ENCODE measurements at places on chromosomes 13 and 19.
A peak's percentile ranks its signal among the peaks of the same experiment; 100 is the strongest.

GRCh38 chr19:55369653-55370304 lies 484 bp downstream of the IL11 start:
- no peak for DNase-seq

DNA sequence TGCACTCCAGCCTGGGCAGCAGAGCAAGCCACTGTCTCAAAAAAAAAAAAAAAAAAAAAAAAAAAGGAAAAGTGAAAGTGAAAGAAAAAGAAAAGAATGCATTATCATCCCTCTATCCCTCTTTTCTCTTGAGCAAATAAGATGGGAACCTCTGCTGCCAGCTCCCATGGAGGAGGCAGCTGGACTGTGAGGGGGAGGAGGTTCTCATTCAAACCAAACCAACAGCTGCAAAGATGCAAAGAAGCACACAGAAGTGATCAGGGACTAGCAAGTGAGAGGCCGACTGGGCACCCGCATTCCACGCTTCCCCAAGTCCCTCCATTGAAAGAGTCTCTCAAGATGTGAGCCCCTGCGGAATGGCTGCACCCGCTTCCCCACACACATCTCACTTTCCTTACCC lies 63.5 kb downstream of the TSHZ3 start:
- DNase-seq: no peak

DNA sequence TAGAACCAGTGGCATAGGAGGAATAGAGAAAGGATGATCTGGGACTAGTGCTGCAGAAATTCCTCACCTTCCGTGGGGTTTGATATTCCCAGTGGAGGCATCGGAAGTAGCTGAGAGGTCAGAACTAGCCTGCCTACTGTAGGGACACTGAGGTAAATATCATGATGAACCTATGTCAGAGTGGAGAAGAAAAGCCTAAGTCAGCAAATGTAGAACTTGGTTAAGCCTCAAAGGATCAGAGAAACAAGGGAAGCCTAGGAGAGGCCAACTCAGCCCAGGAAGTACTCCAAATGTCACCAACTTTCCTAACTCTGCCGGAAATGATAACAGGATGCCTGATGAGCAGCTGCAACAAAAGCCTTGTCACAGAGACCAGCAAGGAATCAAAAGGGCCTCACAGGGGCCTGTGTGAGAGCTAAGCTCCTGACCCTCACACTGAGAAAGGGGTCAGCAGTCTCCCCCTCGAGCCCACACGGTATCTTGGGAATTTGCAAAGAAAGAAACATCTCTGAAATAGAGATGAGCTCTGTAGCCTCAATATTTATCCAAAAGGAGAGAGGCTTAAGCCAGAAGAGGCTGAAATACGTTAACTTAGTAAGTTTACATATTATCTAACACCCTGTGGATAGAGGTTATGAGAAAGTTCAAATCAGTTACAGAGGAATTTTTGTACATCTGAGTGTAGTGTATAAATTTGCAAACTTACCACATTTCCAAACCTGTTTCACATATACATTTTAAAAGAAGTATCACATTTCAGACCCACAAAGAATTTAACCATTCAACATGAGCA lies 1064.3 kb downstream of the DIAPH3 start:
- DNase-seq: no peak

GRCh38 chr13:101919541-101920181 lies 467.2 kb downstream of the ITGBL1 start:
- peak; percentile 18 for DNase-seq

GRCh38 chr19:7480970-7481255 lies 7.9 kb downstream of the PEX11G start:
- DNase-seq: no peak

GRCh38 chr13:25905611-25906010 lies 146.2 kb downstream of the SHISA2 start:
- DNase-seq: no peak

GRCh38 chr19:1720237-1720636 lies 33.1 kb upstream of the ONECUT3 start:
- DNase-seq: no peak

- no peak for DNase-seq
Observed at GRCh38 chr13:62292714-62293480, 877.2 kb upstream of the PCDH20 start.

- no peak for DNase-seq
Observed at GRCh38 chr13:34216256-34216655, 398.3 kb downstream of the RFC3 start.

- DNase-seq: no peak
Observed at GRCh38 chr13:20964904-20965303, 62.4 kb upstream of the XPO4 start.
